NCI-H69 (cell line): ENCODE measurements at places on chromosomes 16 and 17.

DNA sequence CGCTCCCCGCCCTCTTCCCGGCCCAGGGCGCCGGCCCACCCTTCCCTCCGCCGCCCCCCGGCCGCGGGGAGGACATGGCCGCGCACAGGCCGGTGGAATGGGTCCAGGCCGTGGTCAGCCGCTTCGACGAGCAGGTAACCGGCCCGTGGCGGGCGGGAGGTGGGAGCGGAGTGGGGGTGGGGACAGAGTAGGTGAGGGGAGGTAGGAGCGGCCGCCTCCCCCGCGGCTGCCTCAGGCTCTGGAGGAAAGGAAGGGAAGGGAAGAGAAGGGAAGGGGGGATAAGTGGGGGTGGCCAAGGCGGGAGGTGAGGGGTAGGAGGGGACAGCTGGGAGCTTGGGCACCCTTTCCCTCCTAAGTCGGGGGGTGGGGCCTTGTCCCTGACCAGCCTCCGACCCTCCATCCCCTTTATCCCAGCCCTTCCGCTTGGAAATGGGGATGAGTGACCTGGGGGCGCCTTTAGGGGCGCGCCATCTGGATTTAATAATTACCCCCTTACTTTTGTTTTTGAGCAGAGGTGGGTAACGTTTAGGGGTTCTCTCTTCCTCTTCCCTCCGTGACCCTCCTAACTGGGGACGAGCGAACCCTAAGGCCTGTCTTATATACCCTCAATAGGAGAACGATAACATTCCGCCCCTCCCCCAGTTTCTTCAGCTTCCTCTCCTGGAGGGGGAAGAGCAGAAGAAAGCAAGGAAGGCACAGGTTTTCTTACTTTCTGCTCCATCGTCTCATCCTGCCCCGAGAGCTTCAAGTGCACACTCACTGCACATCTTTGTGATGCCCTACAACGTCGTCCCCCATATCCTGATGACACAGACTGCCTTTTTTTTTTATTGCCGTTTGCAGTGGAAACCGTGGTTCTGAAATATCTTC, 694 bp downstream of the NF1 start:
- peak; percentile 78 for DNase-seq

DNA sequence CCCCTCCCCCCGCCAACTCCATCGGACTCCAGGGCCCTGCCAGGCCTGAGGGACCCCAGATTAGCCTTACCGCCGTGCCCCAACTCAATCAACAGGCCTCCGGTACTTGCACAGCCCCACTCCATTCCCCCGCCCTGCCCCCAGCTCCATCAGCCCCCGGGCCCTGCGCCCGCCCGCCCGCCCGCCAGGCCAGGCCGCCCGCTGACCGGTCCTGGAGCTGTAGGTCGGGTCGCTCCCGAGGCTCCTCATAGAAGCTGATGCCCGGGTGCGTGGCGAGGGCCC, 308 bp downstream of the GTF3C1 start:
- DNase-seq, result no peak

DNA sequence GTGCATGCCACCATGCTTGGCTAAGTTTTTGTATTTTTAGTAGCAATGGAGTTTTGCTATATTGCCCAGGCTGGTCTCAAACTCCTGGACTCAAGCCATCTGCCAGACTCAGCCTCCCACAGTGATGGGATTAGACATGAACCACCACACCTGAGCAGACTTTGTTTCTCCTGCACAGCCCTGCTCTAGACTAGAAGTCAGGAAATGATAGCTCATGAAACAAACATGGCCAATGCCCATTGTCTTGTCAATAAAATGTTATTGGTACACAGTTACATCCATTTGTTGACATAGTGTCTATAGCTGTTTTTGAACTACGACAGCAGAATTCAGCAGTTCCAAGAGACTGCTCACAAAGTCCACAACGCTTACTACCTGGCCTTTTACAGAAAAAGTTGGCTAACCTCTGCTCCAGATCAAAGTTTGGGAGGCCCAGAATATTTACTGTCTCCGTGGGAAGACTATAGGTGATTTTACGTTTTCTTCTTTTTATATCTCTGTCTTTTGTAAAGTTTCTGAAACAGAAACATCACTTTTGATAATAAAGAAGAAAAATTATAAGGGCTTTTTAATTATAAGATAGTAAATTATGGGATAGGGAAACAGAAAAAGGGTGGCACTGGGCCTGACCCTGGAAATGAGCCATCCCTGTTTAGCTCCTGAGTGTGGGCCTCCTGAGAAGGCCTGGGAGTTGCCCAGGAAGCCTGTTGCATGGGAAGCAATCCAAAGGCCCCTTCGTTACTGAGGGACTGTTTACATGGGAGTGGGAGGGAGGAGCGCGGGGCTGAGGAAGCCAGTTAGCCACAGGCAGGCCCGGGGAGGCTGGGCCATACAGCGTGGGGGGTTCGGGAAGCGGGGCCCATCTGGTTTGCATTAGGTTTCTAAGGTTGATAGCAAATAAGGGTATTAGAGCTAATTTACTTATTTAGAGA, 201.5 kb downstream of the IRF8 start:
- no peak for DNase-seq

DNA sequence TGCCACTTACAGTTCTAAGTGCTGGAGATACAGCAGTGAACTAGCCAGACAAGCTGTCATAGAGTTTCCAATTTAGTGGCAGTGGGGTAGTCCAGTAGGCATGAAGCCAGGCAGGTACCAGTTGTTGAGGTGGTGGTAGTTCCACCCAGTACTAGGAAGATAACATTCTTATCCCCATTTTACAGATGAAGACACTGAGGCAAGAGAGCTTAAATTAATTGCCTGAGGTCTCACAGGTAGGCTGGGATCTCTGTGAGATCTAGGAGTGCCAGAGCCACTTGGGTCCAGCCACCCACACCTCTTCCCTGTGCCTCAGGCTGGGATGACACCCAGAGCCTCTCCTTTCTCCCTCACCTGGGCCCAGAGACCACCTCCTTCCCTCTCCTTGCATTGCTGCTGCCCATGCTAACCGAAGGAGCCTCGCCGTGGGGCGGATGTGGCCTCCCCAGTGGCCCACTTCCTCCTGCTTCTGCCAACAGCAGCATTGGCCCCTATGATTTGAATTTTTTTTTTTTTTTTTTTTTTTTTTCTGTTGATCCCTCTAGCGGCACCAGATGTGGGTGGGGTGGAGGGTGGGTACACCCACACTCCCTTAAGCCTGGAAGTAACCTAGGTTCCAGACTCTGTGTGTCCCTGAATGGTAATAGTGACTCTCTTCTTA, 114.0 kb downstream of the PRKCB start:
- DNase-seq, result peak; percentile 44

GRCh38 chr16:53123747-53124146, 69.0 kb downstream of the CHD9 start:
- no peak for DNase-seq
